Muscle of leg (tissue), 16 donors: ENCODE measurements at places on chromosomes 3 and 15. TPM values are rescaled to one million over a fixed set of nuclear protein-coding genes. Genes with fewer than 3 reads are reported as not detected.
A peak's percentile ranks its signal among the peaks of the same experiment; 100 is the strongest.

The TEX55 gene
- polyA plus RNA-seq: not detected

- H3K36me3 ChIP-seq: no peaks in the 10 kb centered on the region
- H3K27ac ChIP-seq: no peak overlapping the region
- H3K4me3 ChIP-seq: no peak overlapping the region
- no peaks in the 10 kb centered on the region for H3K4me1 ChIP-seq
- no peaks in the 10 kb centered on the region for H3K27me3 ChIP-seq
Observed at GRCh38 chr3:34533451-34533850, 735.0 kb downstream of the PDCD6IP start.

DNA sequence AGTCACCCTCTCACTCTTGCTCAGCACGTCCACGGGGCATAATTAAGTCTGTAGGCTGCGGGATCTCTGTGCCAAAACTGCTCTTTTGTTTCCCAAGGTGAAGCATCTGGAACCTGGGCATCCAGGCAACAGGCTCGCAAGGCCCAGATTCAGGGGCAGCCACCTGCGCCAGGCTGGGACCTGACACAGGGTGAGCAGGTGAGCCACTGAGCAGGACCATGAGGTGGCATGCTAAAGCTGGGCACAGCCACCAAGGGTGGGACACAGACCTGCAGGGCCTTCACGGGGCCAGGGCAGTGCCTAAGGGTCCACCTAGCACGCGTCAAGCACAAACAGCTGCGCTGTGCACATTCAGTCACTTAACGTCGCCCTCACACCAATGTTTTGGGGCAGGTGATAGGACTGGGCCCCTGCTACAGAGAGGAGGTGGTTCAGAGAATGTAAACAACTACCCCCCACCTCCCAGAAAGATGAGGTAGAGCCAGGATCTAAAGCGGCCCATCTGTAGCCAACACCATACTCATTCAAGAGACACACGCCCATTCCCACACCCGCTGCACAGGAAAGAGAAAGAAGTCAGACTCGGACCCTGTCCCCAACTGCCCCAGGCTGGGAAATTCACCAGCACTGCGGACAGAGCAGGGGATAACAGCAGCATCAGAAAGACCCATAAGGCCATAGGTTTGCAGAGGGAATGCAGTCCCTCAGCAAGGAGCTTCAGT lies 16.3 kb downstream of the XXYLT1 start:
- no peak overlapping the region for H3K27ac ChIP-seq
- no peaks in the 10 kb centered on the region for H3K27me3 ChIP-seq
- peaks cover 2% of the 10 kb centered on the region for H3K36me3 ChIP-seq
- H3K4me1 ChIP-seq: peaks cover 55% of the 10 kb centered on the region

The SH2D7 gene
- 0.08 TPM for polyA plus RNA-seq

- peaks cover 4% of the 10 kb centered on the region for H3K36me3 ChIP-seq
- H3K27ac ChIP-seq: peak within 1 kb of the TSS; percentile 90
- no peaks in the 10 kb centered on the region for H3K27me3 ChIP-seq
- peak within 1 kb of the TSS; percentile 66 for H3K4me3 ChIP-seq
- DNase-seq: peak; percentile 97
- peaks cover 3% of the 10 kb centered on the region for H3K4me1 ChIP-seq
Observed at GRCh38 chr3:4303187-4304123, at the start of gene SETMAR. SETMAR (plus strand) TSS chr3:4303369; CDS start chr3:4303371, 2 bp downstream.

- no peak for DNase-seq
- H3K27me3 ChIP-seq: peaks cover 35% of the 10 kb centered on the region
- H3K27ac ChIP-seq: no peak overlapping the region
- no peaks in the 10 kb centered on the region for H3K36me3 ChIP-seq
- no peaks in the 10 kb centered on the region for H3K4me1 ChIP-seq
Observed at GRCh38 chr3:14609506-14609905, 42.1 kb upstream of the CCDC174 start.

DNA sequence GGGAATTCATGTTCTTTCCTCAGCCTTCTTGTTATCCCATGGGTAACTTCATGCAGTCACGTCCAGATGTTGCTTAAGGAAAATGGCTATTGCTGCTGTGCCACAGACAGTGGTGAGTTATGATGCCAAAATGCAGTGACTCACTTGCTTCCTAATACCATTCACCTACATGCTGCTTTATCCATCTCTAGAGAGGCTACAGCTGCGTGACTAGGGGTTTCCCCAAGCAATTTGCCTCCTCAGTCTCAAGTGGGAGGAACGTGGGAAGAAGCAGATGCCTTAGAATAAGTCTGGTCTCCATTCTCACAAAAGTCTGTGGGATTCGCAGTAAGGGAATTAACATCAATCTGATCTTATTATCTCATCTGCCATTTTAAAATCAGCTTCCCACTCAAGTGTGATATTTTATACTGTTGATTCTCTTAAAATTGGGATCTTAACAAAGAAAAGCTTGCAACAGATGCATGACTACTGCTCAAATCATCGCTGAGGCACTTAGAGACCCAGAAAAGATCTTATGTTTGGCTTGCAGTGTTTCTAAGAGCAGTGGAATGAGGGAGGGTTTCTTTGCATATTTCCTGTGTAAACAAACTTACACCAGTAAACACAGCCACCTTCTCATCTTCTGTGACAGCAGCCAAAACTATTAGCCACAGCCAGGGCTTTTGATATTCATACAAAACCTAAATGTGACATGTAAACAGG lies 62.0 kb upstream of the ACP3 start:
- no peak for DNase-seq
- H3K36me3 ChIP-seq: no peaks in the 10 kb centered on the region
- no peak overlapping the region for H3K4me3 ChIP-seq
- no peaks in the 10 kb centered on the region for H3K4me1 ChIP-seq
- no peaks in the 10 kb centered on the region for H3K27me3 ChIP-seq
- H3K27ac ChIP-seq: no peak overlapping the region

DNA sequence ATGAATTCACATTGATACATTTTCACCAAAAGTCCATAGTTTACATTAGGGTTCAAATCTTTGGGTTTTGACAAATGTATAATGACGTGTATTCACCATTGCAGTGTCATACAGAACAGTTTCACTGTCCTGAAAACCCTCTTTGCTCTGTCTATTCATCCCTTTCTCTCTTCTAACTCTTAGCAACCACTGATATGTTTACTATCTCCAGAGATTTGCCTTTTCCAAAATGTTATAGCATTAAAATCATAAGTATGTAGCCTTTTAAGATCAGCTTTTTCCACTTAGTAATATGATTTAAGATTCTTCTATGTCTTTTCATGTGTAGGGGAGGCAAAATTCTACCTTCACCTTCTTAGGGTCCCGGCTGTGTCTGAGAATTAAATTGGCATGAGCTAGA lies 203.8 kb downstream of the TPRG1 start:
- no peaks in the 10 kb centered on the region for H3K27me3 ChIP-seq
- no peaks in the 10 kb centered on the region for H3K4me1 ChIP-seq
- H3K36me3 ChIP-seq: no peaks in the 10 kb centered on the region
- H3K4me3 ChIP-seq: no peak overlapping the region
- peak; percentile 87 for DNase-seq

The RUBCN gene
- polyA plus RNA-seq: 12.6 TPM

The SYNPR gene
- polyA plus RNA-seq: not detected

GRCh38 chr3:71495708-71496472 lies 87.6 kb downstream of the FOXP1 start:
- no peaks in the 10 kb centered on the region for H3K4me1 ChIP-seq
- H3K36me3 ChIP-seq: peaks cover 4% of the 10 kb centered on the region
- no peak overlapping the region for H3K27ac ChIP-seq
- H3K4me3 ChIP-seq: no peak overlapping the region
- no peaks in the 10 kb centered on the region for H3K27me3 ChIP-seq
